Fibroblast of mammary gland (primary cell): ENCODE measurements at places on chromosomes 11 and 22.

DNA sequence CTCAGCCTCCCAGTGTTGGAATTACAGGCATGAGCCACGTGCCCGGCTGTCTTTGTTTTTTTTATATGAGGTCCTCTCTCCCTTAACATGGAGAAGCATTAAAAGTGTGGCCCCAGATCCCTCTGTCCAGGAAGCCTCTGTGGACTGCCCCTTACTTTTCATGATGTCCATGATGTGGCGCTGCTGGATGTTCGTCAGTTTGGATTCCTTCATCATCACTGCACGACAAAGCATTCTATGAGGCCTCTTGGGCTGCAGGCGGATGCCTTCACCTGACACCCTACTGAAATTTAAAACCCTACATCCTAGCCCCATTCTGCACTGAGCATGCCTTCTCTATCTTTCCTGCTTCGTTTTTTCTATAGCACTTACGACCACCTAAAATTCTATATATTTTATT is 2.1 kb downstream of the C22orf23 start:
- DNase-seq = peak; percentile 25

DNA sequence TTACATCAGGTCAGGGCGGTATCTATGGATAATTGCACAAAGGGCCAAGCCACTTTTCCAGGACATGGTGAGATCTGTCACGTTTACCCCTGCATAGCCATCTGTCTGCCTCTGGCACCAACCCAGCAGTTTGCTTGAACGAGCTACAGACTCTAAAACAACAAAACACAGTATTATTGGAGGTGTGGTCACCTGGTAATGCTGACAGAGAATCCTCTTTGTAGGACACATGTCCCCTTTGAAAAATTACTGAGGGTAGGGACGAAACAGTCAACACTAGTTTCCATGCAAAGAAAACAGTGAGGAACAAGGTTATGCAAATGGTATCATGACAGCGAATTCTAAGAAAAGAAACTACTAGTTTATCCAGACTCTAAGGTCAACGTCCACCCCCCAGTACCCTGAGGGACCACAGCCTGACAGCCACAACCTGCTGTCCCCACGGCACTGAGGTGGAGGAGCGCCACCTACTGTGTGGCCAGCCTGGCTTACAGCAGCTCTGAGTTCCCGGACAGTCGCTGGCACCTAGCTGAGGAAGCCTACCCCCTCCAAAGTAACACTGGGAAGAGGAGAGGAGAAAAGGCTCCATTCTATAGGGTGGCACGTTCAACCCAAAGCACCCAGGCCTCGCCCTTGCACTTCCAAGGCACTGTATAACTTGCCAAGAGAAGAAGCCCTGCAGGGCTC is 117.4 kb upstream of the BID start:
- DNase-seq = no peak

GRCh38 chr11:79421820-79422219 is 19.0 kb downstream of the TENM4 start:
- DNase-seq = no peak

- no peak for DNase-seq
Observed at GRCh38 chr11:8085011-8085645, 4.1 kb downstream of the TUB start.

DNA sequence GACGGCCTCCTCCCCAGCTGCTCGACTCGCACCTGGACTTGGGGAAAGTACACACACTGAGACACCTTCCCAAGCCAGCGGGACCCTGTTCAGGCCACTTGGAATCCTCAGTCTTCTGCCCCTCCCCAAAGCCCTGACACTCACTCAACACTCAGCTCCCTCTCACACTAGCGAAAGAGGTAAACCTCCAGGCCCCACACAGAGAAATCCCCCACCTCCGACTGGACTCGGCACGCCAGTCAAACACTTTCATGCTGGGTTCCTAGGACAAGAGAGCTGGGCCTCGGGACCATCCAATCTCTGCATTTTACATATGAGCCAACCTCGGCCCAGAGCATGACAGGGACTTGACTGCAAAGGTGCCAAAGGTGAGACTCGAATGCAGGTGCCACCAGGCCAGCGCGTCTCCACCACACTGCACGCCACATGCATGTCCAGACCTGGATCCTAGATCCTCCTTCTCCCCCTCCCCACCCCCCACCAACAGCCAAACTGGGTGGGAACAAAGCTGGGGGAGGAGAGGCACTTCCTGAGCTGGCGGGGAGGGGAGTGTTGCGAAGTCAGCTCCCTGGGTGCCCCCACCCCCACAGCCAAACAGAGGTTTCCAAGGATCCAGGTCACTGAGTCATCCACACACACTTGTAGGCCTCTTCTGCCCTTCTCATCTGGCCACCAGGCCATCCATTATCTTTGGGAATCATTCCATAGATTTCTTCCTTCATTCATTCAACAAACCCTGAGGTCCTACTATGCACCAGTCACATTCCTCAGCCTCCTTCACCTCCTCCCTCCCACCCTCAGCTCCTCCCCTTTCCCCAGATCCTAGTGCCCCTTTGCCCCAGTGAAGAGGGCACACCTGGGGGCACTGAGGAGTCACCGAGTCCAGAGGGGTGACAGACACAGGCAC is 10.7 kb upstream of the CD5 start:
- peak; percentile 31 for DNase-seq
